ENCODE measurements at places on chromosomes 13 and 19.

GRCh38 chr19:58545286-58546018 lies 1.6 kb downstream of the TRIM28 start:
- no peak for DNase-seq

- DNase-seq, result no peak
Measured at GRCh38 chr13:30097701-30098100, 209.7 kb downstream of the KATNAL1 start.

DNA sequence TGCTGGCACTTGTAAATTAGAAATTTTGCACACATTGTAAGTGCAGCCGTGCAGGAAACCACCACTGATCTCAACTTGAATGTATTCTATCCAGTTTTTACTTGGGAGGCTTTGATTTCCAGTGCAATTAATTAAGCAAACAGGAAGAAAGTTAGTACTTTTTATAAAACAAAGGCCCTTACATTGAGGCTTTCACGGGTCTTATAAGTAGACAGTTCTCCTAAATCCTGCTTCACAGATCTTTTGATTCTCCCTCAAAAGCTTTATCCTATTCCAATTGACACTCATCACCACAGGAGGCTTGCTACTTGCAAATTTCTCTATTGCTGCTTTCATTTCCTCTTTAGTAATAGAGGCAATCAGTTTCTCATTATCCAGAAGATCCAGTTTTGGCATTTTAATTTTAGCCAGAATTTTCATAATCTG lies 90.1 kb downstream of the ERCC5 start:
- DNase-seq, result no peak

GRCh38 chr19:44282846-44283245 lies 22.0 kb downstream of the ZNF235 start:
- DNase-seq, result no peak

- no peak for DNase-seq
Measured at GRCh38 chr13:66665991-66666390, 564.1 kb downstream of the PCDH9 start.

GRCh38 chr13:43223216-43223615 lies 199.8 kb downstream of the DNAJC15 start:
- no peak for DNase-seq

- no peak for DNase-seq
Measured at GRCh38 chr19:12513531-12514061, 29.0 kb upstream of the ZNF709 start.

DNA sequence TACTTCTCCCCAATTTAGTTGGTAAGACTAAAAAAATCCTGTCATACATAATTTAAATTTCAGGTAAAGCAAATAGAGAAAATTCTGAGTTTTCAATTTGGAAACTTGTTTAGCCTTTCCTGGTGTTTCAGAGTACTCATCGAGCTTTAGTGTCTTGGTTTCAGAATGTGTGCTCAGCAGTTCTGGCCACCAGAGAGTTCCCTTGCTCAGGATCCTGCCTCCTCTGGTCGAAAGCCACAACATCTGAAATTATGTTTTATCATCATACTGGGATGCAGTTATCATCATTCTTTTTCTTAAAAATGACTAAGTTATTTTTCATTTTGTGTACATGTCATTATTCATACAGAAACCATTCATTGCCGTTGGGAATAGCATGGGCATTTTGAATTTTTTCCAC lies 263.2 kb upstream of the SPRY2 start:
- DNase-seq, result no peak

- no peak for DNase-seq
Measured at GRCh38 chr19:15154002-15154612, 46.7 kb downstream of the NOTCH3 start.

GRCh38 chr13:37295071-37295470 lies 189.6 kb upstream of the CSNK1A1L start:
- no peak for DNase-seq

- DNase-seq, result no peak
Measured at GRCh38 chr13:109868578-109869311, 82.4 kb upstream of the IRS2 start.

DNA sequence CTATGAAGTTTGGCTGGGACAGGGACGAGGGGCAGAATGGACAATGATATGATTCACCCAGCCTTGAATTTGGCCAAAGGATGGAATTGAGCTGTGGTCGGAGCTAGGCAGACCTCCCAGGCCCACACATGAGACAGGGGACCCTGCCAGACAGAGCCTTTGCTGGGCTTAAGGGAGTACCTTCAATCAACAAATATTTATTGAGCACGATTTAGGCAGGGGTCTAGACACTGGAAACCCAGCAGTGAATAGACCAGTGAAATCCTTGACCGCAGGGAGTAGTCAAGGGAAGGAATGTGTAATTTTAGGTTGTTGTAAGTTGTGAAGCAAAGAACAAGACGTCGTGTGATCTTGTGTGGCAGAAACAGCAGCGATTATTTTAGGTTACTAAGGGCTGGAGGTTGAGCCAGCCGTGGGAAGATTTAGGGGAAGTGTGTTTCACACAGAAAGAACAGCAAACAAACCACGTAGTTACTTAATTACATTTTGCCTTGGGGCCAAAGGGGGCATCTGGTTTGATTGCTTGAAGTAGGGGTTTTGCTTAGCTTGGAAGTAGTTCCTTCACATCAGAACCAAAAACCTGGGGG lies 16.9 kb upstream of the AP1M2 start:
- DNase-seq, result no peak

DNA sequence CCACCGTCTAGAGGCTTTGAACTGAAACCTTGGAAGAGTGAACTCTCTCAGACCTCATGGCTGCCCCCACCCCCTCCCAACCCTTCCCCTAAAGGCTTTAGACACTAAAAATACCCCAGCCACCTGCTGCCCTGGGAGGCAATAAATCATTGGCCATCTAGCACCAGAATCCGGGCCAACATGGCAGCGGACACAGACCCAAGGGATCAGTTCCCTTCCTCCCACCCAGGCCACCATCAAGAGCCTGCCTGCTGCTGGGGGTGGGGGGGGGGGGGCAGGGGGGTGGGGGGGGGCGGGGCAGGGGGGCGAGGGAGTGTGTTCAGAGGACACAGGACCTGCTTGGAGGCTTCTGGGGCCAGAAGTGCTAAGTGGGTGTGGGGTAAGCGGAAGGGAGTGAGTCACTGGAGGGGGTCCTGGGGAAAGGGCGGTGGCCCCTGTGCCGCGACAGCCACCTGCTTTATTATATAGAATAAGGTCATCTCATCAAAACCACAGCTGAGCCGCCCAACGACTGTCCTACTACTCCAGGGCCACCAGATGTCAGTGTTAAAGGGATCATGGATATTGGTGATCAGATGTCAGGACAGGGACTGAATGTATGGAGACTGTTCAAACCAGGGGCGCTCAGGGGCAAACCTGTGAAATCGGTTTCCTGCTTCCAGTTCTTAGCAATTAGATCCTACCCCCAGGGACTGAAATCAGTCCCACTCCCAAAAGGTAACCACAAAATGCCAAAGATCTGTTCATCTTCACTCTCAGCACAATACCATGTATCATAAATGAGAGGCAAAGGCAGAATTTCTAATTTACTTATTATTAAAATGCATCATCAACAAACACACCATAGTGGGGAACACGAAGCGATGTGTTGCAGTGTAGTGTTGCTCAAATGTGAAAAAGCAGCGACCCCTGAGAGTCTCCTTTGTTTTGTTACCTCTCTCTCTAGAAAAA lies 24.3 kb downstream of the ARL11 start:
- no peak for DNase-seq

- DNase-seq, result no peak
Measured at GRCh38 chr19:5693195-5694166, 3.4 kb downstream of the RPL36 start.

GRCh38 chr13:103471896-103472295 lies 405.7 kb upstream of the SLC10A2 start:
- DNase-seq, result no peak

GRCh38 chr13:76637641-76638141 lies 248.5 kb downstream of the KCTD12 start:
- DNase-seq, result no peak

- no peak for DNase-seq
Measured at GRCh38 chr19:16327911-16328823, 3.5 kb downstream of the KLF2 start.

- no peak for DNase-seq
Measured at GRCh38 chr19:40556953-40557530, 19.6 kb upstream of the SHKBP1 start.

DNA sequence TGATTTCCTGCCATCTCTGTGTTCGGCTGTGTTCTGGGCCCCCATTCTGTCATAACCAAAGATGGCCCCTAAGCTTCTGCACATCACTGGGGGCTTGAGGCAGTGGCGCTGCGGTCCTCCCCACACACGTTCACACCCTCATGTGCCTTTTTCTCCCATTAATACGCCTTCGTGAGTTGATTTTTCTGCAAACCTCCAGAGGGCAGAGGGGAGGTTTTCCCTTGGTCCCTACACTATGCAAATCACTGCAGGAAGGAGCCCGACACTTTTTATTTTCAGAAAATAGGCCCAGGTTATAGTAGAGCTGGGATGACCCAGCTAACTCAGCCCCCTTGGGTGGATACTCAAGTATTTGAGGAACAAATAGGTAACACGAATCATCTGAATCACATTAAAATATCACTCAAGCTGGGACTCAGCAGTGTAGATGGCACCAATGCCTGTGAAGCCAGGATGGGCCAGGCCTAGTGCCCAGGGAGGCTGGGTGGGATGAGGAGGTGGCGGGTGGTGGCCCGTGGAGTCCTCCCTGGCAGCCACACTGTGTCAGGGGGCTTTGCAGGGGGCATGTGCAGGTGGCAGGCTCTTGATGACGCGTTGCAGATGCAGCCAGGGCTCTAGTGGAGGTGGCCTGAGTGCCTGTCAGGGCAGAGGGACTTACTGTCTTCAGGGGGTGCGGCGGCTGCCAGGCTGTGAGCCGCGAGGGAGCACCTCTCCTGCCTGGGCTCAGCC lies 234.3 kb downstream of the TEX29 start:
- no peak for DNase-seq

GRCh38 chr19:47022541-47023447 lies 3.2 kb downstream of the NPAS1 start:
- DNase-seq, result no peak

DNA sequence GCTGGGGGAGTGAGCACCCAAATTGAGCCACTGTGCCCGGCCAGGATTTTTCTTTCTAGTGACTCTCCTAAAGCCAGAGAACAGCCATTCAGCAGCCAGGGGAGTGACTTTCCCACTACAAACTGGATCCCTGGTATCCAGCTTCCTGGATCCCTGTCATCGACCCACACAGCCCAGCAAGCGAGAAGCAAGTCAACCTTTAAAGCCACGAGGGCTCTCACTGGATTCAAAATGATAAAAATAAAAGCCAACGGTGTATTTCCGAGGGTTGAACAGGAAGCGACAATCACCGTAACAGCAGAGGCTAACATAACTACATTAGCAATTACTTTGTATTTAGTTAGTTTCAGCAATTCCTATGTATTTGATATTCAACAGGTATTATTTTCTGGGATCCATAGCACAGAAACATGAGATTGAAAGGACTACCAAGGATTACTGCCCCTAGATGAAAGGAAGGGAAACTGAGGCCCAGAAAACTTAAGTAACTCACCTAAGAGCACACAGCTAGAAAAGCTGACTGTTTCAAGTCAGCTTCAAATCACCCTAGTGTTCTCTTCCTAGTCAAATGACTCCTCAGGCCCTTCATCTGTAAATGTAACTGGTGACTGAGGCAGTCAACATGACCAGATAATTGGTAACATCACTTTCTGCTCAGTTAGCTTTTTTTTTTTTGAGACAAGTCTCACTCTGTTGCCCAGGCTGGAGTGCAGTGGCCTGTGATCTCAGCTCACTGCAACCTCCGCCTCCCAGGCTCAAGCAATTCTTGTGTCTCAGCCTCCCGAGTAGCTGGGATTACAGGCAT lies 2.7 kb downstream of the RFX1 start:
- no peak for DNase-seq

DNA sequence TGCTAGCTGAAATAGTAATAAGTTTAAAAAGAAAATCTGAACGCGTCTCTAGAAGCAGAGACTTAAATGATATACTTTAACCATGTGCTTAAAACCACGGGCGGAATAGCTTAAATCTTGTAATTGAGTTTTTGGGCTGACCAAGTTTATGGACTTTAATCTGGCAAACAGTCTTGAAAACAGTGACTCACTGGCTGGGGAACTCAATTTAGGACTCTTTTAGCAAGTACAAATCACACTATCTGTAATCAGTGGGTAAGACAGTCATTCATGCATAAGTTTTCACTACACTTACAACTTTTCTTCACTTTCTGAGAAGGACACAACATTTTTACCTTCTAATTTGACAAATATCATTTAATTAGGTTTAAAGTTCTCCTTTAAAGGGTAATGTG lies 26.8 kb downstream of the ZNF627 start:
- no peak for DNase-seq

- no peak for DNase-seq
Measured at GRCh38 chr19:9622531-9622930, 1.5 kb upstream of the ZNF561 start.

DNA sequence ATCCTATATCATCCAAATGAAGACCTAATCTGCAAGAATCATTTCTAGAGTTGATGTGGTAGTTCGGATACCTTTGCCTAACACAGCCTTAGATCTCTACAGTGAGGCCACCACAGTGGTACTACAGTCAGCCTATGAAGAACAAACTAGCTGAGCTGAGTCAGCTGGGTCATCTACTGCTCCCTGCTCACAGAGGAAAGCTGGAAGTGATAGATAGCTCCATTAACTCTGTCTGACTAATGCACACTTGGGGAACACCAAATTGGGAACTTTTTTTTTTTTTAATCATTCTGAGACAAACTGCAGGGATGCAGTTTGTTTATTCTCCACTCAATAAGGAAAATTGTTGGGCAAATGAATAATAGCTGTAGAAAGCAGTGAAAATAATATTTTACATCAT lies 1160.6 kb downstream of the PCDH9 start:
- DNase-seq, result no peak

GRCh38 chr19:19443902-19444680 lies 38.6 kb downstream of the GATAD2A start:
- DNase-seq, result no peak

DNA sequence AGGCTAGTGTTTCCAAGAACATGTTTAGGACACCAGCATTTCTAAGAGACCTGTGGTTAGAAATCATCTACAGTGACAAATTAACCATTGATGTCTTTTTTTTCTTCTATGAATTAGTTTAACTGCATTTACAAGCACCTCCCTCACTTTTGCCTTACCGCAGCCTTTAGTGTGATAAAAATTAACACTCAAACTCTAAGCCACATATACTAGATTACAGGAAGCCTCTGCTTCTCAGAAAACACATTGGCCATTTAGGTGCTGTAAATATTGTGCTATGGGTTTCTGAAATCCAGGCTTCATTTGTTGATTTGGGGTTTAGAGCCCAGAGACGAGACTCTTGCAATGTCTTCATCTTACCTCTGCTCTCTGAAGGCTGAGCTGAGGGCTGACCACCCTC lies 34.6 kb upstream of the OLFM4 start:
- no peak for DNase-seq

- no peak for DNase-seq
Measured at GRCh38 chr19:33673258-33673875, 51.6 kb downstream of the CHST8 start.

DNA sequence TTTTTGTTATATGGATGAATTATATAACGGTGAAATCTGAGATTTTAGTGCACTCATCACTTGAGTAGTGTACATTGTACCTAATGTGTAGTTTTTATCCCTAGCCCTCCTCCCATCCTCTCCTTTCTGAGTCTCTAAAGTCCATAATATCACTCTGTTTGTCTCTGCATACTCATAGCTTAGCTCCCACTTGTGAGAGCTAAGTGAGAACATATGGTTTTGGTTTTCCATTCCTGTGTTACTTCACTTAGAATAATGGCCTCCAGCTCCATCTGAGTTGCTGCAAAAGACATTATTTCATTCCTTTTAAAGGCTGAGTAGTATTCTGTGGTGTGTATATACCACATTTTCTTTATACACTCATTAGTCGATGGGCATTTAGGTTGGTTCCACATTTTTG lies 94.0 kb downstream of the SLC10A2 start:
- no peak for DNase-seq

- no peak for DNase-seq
Measured at GRCh38 chr13:112074139-112074865, 7.4 kb downstream of the SOX1 start.

All from esophagus squamous epithelium (tissue), 5 donors.